ENCODE measurements at places on chromosomes 16 and 17.

DNA sequence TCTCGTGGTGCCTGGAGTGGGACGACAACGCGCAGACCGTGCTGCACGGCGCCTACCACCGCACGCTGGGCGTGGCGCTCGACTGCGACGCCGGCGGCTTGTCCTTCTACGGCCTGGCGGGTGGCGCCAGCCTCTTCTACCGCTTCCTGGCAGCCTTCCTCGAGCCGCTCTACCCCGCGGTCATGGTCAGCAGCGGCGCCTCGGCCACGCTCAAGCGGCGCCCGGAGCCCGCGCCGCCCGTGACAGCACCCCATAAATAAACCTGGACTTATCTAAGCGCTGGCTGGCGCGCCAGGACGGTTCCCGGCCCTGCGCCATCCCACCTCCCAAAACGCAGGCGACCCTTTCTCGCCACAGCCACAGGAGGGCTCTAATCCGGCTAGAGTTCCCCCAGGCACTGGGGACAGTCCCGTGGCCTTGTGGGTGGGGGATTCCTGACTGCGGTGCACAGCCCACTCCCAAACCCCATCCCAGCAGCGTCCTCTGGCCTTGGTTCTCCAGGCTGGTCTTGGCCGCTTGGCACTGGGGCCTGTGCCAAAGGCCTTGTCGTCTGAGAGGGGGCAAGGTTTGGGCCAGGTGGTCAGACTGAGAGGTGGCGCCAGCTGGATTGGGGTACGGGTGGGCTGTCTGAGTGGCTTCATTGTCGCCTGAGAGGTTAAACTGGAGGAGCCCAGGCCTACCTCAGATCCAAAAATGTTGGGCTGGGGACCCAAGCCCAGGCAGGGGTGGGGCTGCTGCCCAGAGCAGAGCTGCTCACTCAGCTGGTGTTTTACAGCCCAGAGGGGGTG is 10.1 kb upstream of the SLC16A5 start:
- no peak for DNase-seq

DNA sequence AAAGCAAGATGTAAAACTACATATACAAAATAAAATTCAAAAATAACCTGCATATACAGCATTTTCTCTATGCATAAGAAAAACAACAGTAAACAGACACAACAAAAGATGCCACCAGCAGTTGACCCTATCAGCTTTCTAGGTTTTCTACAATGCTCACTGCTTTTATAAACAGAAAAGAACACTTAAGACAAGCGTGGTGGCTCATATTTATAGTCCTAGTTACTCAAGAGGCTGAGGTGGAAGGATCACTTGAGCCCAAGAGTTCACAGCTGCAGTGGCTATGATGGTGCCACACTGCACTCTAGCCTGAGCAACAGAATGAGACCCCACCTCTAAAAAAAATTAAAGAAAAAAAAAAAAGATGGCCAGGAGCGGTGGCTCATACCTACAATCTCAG is 46.5 kb upstream of the ATP2A3 start:
- no peak for DNase-seq

- DNase-seq, result no peak
These were observed 415.0 kb upstream of the HSBP1 start for GRCh38 chr16:83392743-83393142.

DNA sequence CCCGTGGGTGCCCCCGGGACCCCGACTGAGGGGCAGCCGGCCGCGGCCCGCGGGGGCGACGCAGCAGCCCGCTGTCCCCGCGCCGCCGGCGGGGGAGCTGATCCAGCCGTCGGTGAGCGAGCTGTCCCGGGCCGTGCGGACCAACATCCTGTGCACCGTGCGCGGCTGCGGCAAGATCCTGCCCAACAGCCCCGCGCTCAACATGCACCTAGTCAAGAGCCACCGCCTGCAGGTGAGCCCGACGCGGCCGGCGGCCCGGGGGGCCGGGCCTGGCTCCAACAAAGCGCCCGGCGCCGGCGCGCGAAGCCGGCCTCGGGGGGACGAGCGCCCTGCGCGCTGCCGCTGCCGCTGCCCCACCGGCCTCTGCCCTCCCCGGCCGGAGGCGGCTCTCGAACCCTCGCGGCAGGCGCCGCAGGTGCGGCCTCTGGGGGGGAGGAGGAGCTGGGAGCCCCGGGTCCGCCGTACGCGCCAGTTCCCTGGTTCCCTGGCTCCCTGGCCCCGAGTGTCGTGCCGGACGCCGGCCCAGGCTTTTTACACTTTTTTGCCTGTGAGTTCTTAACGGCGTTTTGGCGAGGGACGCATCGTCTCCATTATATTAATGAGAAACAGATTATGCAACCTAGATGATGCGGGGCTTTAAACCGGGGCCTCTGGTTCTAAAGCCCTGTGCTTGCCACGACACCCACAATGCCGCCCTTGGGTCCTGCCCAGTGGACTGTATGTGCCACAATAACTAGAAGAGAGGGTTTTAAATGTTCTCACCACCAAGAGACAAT is 521 bp downstream of the ATMIN start:
- DNase-seq, result peak; percentile 49

Data from RPMI8226 (cell line).